ENCODE measurements at places on chromosomes 4 and X. TPM values are rescaled to one million over a fixed set of nuclear protein-coding genes. Genes with fewer than 3 reads are reported as not detected.

- no peak for DNase-seq
Observed at GRCh38 chrX:18677161-18677869, 5.4 kb upstream of the RS1 start.

- no peak for DNase-seq
Observed at GRCh38 chr4:184907216-184907615, 81.4 kb upstream of the ACSL1 start.

DNA sequence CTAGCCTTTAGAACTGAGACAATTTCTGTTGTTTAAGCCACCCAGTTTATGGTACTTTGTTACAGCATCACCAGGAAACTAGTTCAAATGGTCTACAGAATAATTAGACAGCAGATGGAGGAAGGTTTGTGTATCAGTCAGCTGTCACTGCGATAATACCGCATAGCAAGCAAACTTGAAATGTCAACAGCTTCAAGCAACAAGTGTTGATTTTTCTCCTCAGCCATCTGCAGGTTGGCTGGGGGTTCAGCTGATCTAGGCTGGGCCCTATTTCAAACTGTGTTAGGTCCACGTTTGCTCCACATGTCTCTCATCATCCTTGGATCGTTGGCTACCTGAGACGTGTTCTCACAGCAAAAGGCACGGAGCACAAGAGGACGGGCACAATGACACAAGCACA, 19.2 kb upstream of the PHEX start:
- DNase-seq, result no peak

DNA sequence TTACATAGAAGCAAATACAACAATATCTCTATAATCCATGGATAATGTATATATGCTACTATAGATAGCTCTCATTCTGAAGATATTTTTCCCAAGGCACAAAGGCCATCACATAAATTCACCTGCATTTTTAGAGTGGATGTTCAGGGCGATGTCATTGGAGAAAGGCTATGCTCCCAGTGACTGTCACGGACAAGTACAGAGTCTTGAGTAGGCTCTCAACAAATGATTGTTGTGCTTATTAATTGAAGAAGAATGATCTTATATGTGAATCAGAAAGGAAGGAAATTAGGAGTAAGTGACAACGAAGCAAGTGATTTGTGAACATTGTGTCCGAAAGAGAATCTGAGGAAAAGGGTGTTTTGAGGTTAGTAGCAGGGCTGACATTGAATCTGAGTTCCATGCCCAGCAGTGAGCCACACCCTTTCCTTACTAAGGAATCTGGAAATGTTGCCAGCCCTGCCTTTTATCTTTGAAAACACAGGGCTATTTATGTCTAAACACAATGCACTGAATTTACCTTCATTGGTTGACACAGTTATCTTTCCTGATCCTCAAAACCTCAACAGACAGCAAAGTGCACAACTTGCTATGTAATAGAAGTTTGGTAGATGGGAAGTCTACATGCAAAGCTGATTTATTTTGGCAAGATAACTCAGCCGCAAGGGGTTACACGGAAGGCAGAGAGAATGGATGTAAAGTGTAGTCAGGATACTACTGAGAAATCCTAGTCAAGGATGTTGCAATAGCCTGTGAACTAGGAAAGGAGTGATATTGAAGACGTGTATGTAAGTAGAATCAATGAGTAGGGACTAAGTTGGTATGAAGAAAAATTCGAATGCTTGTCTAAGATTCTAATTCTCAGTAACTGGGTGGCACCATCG, 50.4 kb downstream of the SORBS2 start:
- no peak for DNase-seq

GRCh38 chr4:156929386-156930105, 42.1 kb downstream of the PDGFC start:
- no peak for DNase-seq

- peak; percentile 77 for DNase-seq
Observed at GRCh38 chr4:159077702-159078495, 25.0 kb upstream of the RAPGEF2 start.

DNA sequence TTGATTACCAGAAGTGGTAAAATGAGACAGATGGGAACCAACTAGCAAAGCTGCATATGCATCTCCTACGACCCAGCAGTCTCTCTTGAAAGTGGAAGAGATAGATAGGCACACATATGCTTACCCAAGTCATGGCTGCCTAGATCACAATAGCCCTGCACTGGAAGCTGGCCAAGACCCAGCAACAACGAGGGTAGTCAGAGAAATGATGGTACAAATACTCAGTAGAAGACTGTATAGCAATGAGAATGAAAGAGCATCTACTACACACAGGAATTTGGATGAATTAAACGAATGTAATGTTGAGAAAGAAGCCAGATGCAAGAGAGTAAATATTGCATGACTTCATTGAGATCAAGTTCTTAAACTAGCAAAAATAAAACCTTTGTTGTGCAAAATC, 100.3 kb upstream of the FAT1 start:
- no peak for DNase-seq

GRCh38 chr4:124641715-124642381, 70.7 kb downstream of the ANKRD50 start:
- DNase-seq, result no peak

DNA sequence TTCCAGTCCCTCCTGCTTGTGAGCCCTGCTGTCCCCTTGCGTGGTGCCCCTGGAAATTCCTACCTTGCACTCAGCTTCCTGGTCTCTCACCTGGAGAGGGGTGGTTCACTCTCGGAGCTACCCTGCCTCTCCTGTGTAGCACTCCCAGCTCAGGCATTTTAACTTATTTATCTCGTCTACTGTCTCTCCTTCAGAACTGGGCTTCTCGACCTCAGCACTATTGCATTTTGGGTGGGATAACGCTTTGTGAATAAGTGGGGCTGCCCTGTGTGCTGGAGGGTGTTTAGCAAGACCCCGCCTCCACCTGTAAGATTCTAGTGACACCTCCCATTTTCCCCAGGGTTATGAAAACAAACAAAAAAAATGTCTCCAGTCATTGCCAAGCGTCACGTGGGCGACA, 56.0 kb upstream of the SORCS2 start:
- DNase-seq, result no peak

GRCh38 chr4:166169111-166169510, 296.1 kb downstream of the TLL1 start:
- no peak for DNase-seq

DNA sequence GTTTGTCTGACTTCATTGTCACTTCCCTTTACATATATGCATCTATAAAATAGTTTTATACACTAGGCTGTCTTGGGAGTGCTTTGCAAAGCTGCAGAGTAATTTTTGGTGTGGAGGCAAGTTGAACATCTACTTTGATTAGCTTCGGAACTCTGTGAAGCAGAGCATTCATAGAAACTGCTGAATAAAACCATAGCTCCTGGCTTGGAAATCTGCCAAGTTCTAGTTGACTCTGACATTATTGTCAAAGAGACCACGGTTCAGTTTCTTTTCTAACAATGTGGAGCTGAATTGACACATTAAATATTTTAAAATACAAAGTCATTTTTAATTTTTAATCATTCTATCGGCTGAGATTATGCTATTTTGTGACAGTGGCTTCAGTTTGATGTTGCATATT, 335.0 kb downstream of the BMPR1B start:
- DNase-seq, result no peak

GRCh38 chrX:133654811-133655210, 239.5 kb upstream of the GPC4 start:
- DNase-seq, result no peak

- no peak for DNase-seq
Observed at GRCh38 chr4:119314356-119314755, 7.6 kb downstream of the FABP2 start.

GRCh38 chr4:33088713-33089112, 2368.5 kb downstream of the PCDH7 start:
- no peak for DNase-seq

- no peak for DNase-seq
Observed at GRCh38 chr4:180557348-180557747, 1685.9 kb upstream of the TENM3 start.

DNA sequence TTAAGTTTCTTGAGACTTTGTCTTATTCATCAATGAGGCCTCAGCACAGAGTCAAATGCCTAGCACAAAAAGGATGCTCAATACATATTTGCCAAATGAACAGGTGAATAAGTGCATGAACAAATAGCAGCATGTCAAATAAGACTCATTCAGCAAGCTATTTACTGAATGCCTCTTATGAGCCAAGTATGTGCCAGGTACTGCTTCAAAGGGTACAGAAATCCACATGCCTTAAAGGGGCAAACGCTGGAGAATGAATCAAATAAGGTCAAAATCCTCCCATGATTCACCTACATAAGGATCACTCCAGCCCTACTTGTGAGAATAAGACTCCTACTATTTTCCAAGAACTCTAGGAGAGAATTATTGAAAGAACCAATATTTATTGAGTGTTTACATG, 260.2 kb upstream of the CPEB2 start:
- DNase-seq, result no peak

DNA sequence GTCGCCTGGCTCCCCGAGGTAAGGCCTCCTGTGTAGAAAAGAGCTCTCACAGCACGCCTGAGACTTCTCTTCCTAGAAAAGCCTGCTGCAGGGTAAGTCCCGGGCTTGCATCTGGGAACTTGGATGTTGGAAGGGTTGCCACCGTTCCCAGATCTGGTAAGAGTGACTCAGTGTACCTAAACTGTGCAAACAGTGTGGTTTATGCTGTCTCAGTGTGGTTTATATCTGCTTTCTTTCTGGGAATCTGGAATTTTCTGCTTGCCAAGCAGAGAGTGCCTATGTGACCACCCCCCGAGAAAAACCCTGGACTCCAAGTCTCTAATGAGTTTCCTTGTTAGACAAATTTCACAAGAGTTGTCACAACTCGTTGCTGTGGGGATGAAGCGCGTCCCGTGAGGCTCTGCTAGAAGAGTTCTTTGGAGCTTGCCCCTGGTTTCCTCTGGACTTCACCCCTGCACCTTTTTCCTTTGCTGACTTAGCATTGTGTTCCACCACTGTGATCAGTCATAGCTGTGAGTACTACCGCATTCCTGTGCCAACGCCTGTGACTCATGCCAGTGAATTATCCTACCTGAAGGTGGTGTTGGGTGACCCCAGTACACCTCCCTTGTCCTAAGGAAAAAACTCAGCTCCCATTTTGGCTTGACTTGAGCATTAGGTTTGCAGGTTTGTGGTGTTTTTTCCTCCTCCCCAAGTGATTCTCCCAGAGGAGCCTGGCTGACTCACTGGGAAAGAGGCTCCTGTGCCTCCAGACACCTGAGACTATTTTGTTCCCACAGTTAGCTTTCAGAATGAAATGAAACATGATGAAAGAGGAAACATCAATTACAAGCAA, 14.5 kb downstream of the SLC2A9 start:
- peak; percentile 79 for DNase-seq

DNA sequence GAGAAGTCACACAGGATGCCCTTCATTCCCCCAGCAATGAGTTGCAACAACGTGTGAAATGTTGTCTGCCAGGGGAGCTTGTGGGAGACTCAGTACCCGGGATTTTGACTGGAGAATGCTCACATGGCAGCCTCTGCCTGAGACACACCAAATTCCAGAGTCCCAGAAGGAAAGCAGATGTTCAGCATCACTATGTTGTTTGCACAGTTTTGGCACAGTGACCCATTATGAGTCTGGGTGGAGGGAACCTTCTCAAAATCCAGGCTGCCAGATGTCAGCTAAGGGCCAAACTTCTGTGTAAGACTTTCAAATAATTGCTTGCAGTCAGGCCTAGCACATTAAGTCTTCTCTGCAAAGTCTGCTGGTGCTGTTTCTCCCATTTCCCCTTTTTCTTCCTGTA, 1029.7 kb upstream of the TENM3 start:
- DNase-seq, result no peak

- no peak for DNase-seq
Observed at GRCh38 chr4:52833941-52834525, 28.1 kb upstream of the RASL11B start.

GRCh38 chrX:12700745-12701144, 90.5 kb upstream of the PRPS2 start:
- DNase-seq, result no peak

- DNase-seq, result no peak
Observed at GRCh38 chrX:43141885-43142284, 363.9 kb upstream of the PPP1R2C start.

GRCh38 chr4:168734703-168735678, 238.1 kb downstream of the PALLD start:
- DNase-seq, result no peak

- no peak for DNase-seq
Observed at GRCh38 chrX:85223359-85223758, 20.2 kb downstream of the SATL1 start.

DNA sequence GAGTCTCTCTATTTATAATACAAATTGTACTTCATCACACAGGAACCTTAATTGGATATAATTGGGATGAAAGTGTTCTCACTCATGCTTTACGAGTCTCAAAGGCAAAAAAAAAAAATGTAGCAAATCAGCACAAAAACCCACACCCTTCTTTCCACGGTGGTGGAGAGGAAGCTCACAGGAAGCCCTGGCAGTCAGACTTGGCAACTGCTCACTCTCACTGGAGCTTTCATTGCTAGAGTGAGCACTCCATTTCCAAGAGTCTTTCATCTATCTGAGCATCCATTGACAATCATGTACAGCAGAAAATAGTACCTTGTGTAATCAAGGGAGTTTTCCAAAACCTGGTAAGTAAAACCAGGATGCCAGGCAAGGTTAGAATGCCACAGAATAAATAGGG, 2159.4 kb upstream of the AGA start:
- DNase-seq, result no peak

GRCh38 chrX:71650333-71650969, 16.9 kb upstream of the LOC101059915 start:
- no peak for DNase-seq

DNA sequence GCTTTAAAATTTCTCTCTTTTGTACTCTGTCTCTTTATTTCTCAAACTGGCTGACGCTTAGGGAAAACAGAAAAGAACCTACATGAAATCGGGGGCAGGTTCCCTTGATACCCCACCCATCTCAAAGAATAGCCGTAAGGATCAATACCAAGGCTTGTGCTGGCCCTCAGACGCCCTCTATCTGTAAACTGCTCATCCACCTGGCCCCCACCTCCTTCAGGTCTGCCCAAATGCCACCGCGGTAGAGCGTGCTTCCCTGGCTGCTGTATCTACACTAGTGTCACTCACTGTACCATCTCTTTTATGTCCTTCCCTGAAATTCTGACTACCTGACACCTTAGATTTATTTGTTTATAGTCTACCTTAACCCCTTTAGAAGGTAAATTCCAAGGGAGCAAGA, 62.8 kb downstream of the SMIM20 start:
- no peak for DNase-seq

The BDH2 gene
- 33.5 TPM for polyA plus RNA-seq

The ASMT gene
- not detected for polyA plus RNA-seq

The SYNPO2 gene
- polyA plus RNA-seq, result 0.17 TPM

The MSX1 gene
- polyA plus RNA-seq, result 0.20 TPM

The SULT1E1 gene
- not detected for polyA plus RNA-seq

The ARSD gene
- 0.64 TPM for polyA plus RNA-seq

The DMRTC1 gene
- polyA plus RNA-seq, result not detected

The HSD17B11 gene
- polyA plus RNA-seq, result 13.8 TPM

The SLC10A3 gene
- 23.5 TPM for polyA plus RNA-seq

The CPZ gene
- polyA plus RNA-seq, result not detected

The CLCN4 gene
- polyA plus RNA-seq, result 4.3 TPM

The ASB12 gene
- not detected for polyA plus RNA-seq

The GPR34 gene
- polyA plus RNA-seq, result 0.59 TPM

The OPRPN gene
- not detected for polyA plus RNA-seq

The ANTXR2 gene
- 6.9 TPM for polyA plus RNA-seq

All from GM12878 (cell line).